ENCODE measurements at places on chromosomes 1 and 21.
A peak's percentile ranks its signal among the peaks of the same experiment; 100 is the strongest.

DNA sequence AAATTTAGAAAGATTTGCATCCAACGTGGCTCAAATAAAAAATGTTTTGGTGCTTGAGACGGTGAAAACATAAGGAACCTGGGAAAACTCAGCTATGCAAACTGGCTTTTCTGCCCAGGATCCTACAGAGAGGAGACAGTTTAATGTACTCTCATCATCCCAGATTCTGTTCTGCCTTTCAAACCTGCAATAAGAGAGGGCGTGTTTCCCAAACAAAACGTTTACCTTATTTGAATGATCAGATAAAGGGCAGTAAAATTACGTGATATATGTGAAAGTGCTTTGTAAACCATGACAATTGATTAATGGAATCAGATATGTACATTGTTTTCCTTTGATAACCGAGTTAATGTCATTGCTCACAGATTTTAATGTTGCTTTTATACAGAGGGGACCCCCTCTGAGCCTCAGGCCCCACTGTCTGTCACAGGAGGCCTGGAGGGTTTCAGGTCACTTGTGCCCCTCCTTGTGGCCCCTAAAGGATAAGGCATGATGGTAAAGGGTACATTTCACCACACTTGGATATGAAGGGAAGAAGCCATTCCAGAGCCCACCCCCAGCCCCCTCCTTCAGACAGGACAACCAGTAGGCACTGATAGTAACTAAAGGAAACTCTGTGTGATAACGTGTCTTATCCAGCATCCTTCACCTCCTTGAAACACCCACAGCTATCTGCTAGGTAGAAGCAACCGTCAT lies 157.6 kb downstream of the EDEM3 start:
- no peak for DNase-seq

GRCh38 chr1:3066250-3066711 lies 2.7 kb upstream of the PRDM16 start:
- peak; percentile 76 for DNase-seq

DNA sequence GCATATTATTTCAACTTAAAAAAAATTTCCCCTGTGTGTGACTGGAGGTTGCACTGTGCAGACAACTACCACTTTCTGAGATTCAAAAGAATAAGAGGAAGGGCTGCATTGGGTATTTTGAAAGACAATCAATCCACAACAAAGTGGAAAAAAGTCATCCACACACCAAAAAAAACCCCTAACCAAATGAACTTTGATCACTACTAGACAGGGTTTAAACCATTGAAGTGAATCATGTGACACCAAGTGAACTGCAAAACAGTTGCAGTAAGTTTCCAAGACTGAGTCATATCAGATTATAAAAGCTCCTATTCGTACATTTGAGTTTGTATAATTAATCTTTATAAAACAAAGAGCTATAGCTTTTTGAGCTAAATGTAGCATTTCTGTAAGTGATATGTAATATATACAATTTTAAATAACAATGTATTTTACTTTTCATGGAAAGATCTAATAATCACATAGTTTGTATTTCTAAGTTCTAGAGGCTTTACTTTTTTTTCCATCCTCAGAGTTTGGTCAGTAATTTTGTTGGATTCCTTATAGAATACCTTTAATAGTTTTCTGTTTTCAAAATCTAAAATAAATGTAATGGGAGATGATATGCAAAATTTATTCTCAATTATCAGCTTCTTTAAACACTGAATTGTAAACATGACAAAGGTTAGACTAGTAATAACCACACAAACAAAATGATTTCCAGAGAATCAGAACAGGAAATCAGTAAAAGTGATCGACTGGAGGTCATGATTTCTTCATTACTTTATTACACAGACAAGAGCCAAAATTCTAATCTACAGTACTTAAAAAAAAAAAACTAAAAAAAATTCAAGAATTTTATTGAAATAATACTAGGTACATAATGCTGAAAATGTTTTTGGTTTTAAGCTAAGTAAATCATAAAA lies 50.5 kb upstream of the GFI1 start:
- DNase-seq = peak; percentile 21

DNA sequence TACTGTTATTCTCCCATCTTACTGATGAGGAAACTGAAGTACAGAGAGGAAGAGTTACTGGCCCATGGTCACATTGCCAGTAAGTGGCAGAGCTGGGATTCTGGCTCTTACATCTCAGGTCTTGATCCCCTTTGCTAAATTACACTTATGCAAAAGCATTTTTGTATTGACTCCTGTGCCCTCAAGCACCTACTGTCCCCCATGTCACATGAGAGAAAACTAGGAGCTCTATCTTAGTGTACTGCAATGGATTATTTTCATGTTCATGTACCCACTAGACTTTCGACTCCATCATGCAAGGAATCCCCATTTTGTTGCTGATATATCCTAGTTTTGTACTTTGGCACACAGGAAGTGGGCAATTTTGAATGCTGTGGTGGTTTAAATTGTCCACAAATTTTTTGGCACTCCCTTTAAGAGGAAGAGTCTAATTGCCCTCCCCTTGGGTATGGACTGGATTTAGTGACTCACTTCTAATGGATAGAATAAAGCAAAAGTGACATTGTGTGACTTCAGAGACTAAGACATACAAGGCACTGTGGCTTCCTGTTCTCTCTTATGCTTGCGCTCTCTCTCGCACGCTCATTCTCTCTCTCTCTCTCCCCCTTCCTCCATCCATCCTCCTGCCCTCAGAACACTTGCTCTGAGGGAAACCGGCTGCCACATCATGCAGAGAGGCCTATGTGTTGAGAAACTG lies 43.5 kb upstream of the JAK1 start:
- DNase-seq = no peak

- no peak for DNase-seq
Measured at GRCh38 chr1:176903474-176903873, 261.0 kb downstream of the ASTN1 start.

DNA sequence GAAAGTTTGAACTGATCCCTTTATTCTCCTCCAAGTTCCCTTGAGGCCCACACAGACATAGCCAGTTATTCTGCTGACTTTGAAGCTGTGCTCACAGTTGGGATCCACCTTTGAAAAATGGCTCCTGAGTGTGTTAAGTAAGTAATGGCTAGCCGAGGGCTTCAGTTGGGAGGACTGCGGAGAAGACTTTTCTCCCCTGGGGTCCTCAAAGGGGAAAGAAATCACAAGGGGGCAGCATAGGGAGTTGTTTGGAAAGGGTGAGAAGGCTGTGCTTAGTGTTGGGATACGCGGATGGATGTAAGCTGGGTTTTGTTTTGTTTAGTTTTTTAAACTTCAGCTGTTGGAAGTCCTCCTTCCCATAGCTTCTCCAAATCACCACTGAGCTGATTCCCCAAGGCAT lies 8.3 kb downstream of the PGM1 start:
- DNase-seq = no peak

- peak; percentile 82 for DNase-seq
Measured at GRCh38 chr1:94925561-94926125, 1.3 kb downstream of the CNN3 start.

GRCh38 chr1:91166106-91166712 lies 144.4 kb upstream of the ZNF644 start:
- DNase-seq = peak; percentile 31

DNA sequence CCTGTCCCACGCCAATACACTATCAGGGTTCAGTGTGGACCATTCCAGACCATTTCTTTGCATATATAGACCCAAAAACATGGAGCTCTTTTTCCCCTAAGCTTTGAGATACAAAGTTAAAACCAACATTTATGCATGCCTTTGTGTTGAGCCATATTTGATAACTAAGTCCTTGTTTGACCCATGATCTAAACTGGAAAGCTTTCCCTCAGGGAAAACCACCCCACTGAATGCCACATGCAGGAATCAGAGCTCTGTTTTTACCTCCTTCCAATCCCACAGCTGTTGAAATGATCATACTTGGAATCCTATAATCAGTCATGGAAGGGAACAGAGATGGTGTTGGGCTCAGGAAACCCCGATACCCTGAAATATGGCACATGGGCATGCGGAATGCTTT lies 14.8 kb upstream of the SLC45A1 start:
- peak; percentile 45 for DNase-seq

DNA sequence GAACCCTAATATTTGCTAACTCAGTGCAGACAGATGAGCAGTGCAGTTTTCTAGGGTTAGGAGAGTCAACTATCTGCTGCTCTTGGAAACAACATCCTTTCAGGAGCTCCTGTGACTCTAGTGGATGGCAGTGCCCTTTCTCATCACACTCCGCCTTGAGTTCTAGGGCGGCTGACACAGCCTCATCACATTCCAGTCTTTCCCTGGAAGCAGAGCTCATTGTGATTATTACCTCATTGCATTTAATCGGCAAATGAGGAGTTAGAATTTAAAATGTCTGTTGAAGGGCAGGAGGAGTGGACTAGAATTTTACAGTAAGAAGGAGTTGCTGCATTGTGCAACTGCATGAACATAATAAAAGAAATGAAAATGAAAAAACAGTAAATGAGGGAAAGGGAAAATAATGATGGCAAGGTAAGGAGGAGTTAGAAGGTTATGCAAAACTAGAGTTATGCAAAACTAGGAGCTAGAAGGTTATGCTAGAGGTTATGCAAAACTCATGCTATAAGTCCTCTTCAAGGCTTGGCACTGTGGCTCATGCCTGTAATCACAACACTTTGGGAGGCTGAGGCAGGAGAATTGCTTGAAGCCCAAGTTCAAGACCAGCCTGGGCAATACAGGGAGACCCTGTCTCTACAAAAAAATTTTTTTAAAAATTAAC lies 6.9 kb upstream of the PTGFRN start:
- no peak for DNase-seq

GRCh38 chr1:150530491-150531159 lies 15.1 kb downstream of the FALEC start:
- no peak for DNase-seq

- no peak for DNase-seq
Measured at GRCh38 chr1:36956570-36956969, 77.7 kb downstream of the GRIK3 start.

GRCh38 chr1:118947790-118948189 lies 40.4 kb downstream of the TBX15 start:
- no peak for DNase-seq

DNA sequence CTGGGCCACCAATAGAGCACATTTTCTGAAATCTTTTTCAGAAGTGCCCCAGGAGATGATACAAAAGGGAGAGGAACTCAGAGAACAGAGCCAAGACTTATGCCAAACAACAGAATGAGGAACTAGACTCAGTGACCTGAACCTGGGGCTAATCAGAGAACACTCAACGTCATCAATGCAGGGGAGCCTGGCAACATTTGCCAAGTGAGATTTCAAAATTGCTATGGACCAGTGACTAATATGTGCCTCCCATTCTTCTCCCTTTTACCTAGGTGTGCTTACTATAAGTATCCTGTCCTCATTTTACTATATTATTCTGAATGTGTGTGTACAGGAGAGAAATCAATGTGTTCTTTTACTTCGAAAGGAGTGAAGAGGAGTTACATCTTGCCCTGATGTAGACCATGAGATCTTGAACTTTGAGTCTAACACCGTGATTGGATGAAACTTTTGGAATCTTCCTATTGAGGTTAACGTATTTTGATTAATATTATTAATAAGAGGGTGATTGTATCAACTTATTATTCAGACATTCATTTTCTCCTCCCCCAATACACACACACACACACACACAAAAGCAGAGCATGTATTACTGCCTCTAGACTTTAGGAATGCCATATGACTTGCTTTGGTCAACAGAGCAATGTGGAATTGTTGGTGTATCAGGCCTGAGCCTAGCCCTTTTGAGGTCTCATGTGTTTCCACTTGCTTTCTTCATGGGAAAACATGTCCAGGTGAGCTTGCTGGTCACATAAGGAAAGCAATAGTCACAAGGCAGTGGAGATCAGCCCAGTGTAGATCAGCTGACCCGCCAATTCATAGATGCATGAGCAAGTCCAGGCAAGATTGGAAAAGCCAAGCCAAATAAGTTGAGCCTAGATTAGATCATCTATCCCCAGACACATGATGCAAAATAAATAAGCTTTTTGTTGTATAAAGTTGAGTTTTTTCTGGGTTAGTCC lies 80.3 kb upstream of the ETS2 start:
- no peak for DNase-seq

- DNase-seq = no peak
Measured at GRCh38 chr1:153614189-153614900, 1.4 kb upstream of the S100A16 start.

- no peak for DNase-seq
Measured at GRCh38 chr1:21896652-21897532, 40.2 kb downstream of the HSPG2 start.

GRCh38 chr1:115655306-115655663 lies 13.5 kb downstream of the VANGL1 start:
- no peak for DNase-seq

DNA sequence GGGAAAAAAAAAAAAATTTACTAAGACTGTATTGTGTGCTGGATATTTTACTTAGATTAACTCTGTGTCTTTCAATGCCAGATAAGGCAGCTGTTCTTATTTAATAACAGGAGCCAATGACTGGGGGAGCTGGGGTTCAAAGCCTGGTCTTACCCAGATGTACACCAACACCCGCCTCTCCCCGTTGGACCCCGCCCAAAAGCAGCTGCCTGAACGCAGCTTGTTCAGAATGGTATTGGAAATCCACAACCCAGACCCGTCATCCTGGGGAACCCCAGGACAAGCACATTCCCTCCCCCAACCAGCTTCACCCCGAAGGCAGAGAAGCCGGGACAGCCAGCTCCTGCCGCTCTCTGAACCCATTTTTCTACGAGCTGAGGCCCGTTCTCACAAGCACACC lies 113.6 kb upstream of the TMPRSS2 start:
- no peak for DNase-seq

- no peak for DNase-seq
Measured at GRCh38 chr1:4214826-4215225, 314.8 kb upstream of the C1orf174 start.

DNA sequence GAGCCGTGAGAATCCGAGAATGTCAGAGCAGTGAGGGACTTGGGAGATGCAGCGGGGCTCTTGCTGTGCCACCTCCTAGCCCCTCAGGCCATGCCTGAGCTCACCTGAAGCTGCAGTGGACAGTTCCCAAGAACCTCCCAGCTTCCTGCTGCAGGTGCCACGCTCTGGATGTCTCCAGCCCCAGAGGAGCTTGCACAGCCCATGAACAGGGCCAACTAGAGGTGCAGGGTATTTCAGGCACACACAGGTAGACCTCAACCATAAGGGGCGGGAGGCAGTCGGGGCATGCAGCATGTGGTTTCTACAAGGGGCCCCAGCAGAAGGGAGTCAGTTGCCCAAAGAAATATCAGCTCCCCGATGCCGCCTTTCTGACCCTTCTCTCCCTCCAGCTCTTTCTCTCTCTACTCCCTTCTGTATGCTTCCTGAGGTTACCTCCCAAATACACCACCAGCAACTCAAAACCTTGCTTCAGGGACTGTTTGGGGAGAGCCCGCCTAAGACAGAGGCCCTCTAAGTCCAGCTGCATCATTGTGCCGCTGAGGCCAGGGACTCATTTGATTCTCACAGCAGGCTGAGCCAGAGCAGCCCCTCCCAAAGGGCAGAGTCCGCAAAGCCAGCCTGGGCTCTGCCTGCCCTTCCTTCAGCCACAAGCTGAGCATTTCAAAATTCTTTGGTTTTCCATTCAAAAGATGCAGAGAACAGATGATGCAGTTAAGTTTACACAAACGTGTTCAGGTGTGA lies 209.8 kb downstream of the MATN1 start:
- no peak for DNase-seq

GRCh38 chr1:8818325-8818775 lies 910 bp upstream of the RERE start:
- no peak for DNase-seq
